ENCODE measurements at places on chromosomes 4 and X. TPM values are rescaled to one million over a fixed set of nuclear protein-coding genes. Genes with fewer than 3 reads are reported as not detected.

- DNase-seq: no peak
These were observed 5.7 kb upstream of the DGAT2L6 start for GRCh38 chrX:70171624-70172023.

- no peak for DNase-seq
These were observed 43.2 kb upstream of the RBM47 start for GRCh38 chr4:40672528-40673522.

FAM53A gene
- 1.7 TPM for total RNA-seq

GIMD1 gene
- total RNA-seq: not detected

SPANXN3 gene
- not detected for total RNA-seq

Data from adrenal gland (tissue), 19 donors.